ENCODE measurements at places on chromosomes 4 and X.

DNA sequence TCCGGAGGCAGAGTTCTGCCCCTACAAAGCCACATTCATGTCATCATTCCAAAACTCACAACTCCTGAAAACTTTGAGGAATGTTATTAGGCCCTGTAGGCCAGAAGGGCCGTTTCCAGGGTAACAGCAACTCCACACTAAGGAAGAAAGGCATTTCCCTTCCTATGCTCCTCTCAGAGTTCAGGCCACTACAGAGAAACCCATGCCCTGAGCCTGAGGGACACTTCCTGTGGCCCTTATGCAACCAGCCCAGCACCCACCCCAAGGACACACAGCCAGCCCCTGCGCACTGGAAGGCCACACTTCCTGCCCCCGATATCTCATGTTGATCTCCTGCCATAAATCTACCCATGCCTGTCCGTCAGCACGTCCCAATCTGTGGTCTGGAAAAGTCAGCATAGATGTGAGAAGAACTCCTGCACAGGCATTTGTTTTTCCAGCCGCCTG, 289.3 kb downstream of the BCOR start:
- no peak for DNase-seq

- DNase-seq = no peak
These were observed 212.4 kb upstream of the TTC29 start for GRCh38 chr4:147157860-147158701.

GRCh38 chrX:138082896-138083295, 517.0 kb downstream of the ZIC3 start:
- no peak for DNase-seq

GRCh38 chr4:184413261-184414046, 60.9 kb downstream of the IRF2 start:
- no peak for DNase-seq

DNA sequence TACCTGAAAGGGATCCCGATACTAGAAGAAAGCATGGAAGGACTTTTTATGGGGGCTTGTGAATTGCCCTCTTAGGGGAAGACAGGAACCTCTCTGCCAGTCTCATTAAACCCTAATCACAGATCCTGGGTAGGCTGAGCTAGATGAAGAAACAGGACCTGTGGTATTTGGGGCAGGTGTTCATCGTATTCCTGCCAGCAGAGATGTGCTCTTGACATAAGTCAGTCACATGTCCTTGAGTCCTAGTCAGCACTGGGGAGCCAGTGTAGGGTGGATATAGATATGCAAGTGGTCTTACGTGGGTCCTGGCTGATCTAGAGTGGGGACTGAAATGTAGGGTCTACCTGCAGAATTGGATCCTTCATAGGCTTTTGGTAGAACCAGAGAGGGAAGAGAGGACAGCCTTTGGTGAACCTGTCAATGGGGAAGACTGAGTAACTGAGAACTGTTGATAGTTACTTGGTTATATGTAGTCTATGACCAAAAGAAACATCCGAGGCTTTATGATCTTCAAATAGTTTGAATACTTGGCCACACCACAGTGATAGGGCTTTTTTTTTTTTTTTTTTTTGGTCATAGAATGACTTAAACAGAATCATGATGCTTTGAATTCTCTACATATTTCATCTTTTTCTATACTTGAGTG, 63.5 kb upstream of the WDR1 start:
- no peak for DNase-seq

DNA sequence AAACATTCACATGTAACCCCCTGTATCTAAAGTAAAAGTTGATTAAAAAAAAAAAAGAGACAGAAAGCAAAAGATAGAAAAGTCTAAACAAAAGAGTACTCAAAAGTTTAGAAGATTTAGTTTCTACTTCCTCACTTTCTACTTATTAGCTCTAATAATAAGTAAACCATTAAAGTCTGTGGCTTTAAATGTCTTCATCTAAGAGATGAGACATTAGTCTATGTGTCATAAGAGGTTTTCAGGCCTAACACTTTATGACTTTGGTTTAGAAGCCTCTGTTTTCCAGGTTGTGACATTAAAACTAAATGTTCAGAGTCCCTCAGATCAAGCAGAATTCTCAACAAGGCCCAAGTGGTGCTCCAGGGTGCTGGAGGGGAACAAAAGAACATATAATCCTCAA, 42.2 kb upstream of the GUCY1A1 start:
- no peak for DNase-seq

- no peak for DNase-seq
These were observed 45.9 kb upstream of the VEGFD start for GRCh38 chrX:15430076-15430475.

DNA sequence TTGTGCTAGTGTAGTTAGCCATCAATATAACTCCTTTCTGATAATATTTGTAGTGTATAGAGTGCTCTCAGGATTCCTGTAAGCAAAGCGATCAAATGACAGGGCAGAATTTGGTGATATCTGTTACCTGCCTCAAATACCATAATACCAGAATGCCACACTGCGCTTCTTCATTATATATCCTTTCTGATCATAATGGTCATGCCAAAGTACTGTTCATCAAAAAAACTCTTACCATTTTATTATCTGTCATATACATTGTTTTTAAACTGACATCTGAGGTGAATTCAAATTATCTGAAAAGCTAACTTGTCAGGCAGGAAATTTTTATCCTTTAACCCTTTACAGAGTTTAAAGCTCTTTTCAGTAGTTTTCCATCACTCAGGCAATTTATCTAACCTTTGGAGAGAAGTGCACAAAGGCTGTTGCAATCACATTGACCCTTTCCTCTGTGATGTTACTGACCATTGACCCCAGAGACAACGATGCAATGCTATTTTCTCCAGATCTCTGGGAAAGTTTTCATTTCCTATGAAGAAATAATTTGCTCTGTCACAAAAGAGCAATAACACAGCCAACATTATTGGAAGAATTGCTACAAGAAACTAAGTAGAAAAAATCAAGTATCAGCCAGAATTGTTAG, 37.4 kb downstream of the UGT2B4 start:
- DNase-seq = no peak

- DNase-seq = no peak
These were observed 49.8 kb upstream of the LGI2 start for GRCh38 chr4:25080571-25080970.

- no peak for DNase-seq
These were observed 2.8 kb downstream of the AREG start for GRCh38 chr4:74447636-74448233.

Data from NCI-H187 (cell line).